Lower lobe of right lung (tissue), 2 donors: ENCODE measurements at places on chromosomes 16 and 17. TPM values are rescaled to one million over a fixed set of nuclear protein-coding genes. Genes with fewer than 3 reads are reported as not detected.

- no peak overlapping the region for H3K27ac ChIP-seq
- H3K4me3 ChIP-seq = no peak overlapping the region
- no peak for DNase-seq
- H3K27me3 ChIP-seq = no peaks in the 10 kb centered on the region
Measured at GRCh38 chr16:27264151-27264550, 4.4 kb downstream of the NSMCE1 start.

- no peaks in the 10 kb centered on the region for H3K27me3 ChIP-seq
- no peak overlapping the region for H3K27ac ChIP-seq
Measured at GRCh38 chr16:6864671-6865070, 468.0 kb upstream of the RBFOX1 start.

GRCh38 chr17:8186446-8186786 is 3.6 kb downstream of the BORCS6 start:
- H3K4me3 ChIP-seq = peak overlapping the region; percentile 97
- DNase-seq = no peak
- no peaks in the 10 kb centered on the region for H3K27me3 ChIP-seq
- H3K36me3 ChIP-seq = no peaks in the 10 kb centered on the region
- H3K4me1 ChIP-seq = peaks cover 40% of the 10 kb centered on the region
- peak overlapping the region; percentile 98 for H3K27ac ChIP-seq

DNA sequence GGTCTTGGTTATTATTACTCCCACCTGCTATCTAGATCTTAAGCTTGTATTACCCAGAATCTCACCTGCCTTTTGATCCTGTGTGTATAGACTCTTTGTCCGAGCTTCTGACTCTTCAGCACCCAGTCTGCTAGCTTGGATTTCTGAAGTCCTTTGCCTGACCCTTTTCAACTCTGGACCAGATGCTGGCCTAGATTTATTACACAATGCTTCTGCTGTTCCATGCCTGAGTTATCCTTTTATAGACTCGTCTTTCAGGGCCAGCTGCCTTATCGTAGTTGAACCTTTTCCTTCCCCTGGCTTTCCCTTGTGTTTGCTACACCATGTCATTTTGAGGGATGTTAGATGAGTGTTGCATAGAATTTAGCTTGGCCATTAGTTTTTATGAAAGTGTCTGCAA is 32.6 kb downstream of the RHOT1 start:
- no peak overlapping the region for H3K27ac ChIP-seq
- no peaks in the 10 kb centered on the region for H3K27me3 ChIP-seq
- no peaks in the 10 kb centered on the region for H3K4me1 ChIP-seq
- H3K4me3 ChIP-seq = no peak overlapping the region

Gene ANKRD40CL
- not detected for total RNA-seq

Gene C17orf67
- 3.6 TPM for total RNA-seq

Gene CCL4
- 11.9 TPM for total RNA-seq
